ENCODE measurements at places on chromosomes 7 and 10.

DNA sequence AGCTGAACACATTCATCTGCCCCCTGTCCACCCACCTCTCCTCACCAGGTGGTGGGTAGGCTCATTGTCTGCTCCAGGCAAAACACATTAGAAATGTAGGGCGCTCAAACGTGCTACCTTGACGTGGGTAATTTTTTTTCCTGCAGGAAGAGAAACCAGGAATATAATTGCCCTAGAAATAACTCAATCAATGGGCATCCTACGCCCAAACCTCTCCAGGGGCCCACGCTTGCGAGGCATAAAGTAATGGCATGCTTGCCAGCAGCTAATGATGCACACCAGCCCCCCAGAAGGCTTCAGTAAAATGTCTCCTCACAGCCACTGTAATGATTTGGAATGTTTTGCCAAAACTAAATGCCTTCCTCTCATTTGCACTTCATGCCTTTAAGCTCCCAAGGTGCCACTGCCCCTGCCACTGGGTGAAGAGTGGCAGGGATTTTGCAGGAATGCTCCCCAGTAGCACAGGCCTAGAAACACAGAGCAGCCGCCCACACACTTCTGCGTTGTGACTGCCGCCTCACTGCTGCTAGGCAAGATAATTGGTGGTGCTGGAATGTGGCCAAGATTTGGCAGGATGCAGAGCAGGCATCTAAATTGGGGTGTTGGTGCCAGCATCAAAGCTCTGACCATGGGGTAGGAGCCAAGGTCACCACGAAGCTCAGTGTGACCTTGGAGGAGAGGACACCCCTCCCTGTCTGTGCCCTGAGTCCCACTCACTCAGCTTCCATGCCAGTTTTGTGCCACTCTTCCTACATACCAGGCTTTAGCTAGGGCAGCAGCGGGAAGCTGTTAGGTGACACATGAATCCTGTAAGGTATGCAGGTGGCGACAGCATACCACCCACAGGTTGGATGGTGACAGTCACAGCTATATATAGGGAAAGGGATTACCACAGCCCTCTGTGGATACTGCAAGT is 48.7 kb upstream of the PPP1R3C start:
- DNase-seq = peak; percentile 72

GRCh38 chr7:50166997-50167965 is 74.2 kb upstream of the ZPBP start:
- DNase-seq = no peak

GRCh38 chr10:19920075-19920726 is 104.0 kb downstream of the PLXDC2 start:
- DNase-seq = no peak

DNA sequence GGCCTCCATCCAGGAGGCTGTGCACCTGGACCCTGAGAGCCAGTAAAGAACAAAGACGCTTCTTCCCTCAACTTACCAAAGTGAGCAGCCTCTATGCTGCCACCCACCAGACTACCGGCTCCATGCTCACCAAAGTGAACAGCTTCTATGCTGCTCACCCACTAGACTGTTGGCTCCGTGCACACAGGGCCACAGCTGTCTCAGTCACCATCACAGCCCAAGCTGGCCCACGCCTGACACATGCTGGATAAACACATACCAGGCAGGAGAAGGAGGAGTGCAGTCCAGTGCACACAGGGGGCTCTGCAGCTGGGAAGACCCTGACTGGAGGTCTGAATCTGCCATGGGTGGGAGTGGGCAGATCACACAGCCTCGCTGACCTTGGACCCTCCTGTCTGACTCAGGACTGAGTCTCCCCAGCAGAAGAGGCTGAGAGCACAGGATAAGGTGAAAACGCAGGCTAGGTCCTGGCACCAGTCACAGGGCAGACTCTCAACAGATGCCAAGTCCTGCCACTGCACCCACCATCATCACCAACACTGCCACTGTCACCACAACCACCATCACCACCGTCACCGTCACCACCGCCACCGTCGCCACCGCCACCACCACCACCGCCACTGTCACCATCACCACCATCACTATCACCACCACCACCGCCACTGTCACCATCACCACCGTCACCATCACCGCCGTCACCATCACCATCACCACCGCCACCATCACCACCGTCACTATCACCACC is 130.9 kb downstream of the MAD1L1 start:
- no peak for DNase-seq

GRCh38 chr10:11522821-11523245 is 88.6 kb downstream of the USP6NL start:
- DNase-seq = no peak

GRCh38 chr7:38016567-38016966 is 96.1 kb downstream of the EPDR1 start:
- DNase-seq = no peak

DNA sequence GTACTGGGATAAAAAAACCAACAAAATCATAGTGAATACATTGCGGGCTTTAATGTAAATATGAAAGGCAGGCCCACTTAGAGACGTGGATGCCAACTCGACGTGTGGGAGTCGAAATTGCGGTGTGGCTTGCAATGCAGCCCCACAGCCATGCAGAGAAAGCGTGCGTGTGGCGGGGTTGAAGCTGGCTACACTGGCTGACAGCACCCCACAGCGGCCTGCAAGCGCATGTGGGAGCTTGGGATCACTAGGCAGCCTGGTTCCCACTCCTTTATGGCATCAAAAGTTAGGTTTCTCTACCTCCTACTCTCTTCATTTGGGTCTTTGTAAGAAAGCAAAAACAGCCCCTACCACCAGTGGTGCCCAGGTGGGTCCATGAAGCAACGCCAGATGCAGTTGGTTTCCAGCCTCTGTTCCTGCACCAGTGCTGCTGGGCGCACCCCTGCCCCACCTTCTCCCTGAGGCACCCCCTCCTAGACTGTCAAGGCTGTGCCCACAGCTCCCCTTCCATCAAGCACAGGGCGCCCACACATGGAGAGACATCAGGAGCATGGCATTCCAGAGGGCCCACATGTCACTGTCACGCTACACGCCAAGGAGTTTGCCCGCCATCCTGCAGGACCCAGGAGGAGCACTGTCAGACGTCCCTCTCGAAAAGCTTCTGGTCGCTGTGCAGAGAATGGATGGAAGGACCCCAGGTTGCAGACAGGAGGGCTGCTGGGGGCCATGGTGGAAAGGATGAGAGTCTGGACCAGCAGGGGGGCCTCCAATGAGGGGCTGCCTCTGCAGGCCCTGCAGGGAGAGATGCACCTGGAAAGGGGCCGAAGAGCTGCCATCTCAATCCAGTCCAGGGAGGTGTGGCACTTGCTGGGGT is 142.9 kb downstream of the PAXIP1 start:
- DNase-seq = no peak

GRCh38 chr7:41029072-41029499 is 673.8 kb downstream of the INHBA start:
- DNase-seq = no peak

- DNase-seq = no peak
Measured at GRCh38 chr7:77910124-77910523, 111.6 kb downstream of the PHTF2 start.

DNA sequence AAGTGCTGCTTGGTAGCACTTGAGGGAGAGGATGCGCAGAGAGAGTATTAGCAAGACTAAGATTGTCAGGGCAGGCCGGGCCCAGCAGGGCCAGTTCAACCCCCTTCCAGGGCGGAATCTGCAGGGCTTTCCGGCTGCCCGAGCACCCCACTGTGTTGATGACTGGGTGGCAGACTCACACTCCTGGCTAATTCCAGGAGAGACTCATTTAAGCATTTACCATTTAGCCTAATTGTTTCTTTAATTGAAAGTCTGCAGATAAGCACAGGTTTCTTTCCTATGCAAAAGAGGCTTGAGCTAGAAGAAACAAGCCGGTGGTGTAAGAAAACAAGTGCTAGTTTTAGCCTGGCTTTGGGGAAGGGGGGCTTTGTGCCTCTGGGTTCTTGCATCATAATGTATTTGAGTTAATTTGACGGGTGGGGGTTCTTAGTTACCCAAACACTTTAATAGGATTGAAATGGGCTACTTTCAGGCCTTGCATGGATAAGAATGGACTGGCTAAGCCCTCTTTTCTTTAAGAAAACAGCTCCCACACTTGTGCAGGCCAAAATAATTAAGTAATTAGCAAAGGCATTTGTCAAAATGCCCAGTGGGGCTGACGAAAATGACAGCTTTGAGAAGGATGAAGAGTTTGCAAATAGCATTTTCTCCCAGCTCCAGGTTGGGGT is 201.3 kb downstream of the MYOF start:
- DNase-seq = peak; percentile 9

- DNase-seq = no peak
Measured at GRCh38 chr7:37714606-37715005, 31.0 kb downstream of the GPR141 start.

Measured in COR-L47 (cell line).